AG04450 (cell line): ENCODE measurements at places on chromosomes 2 and 18. TPM values are rescaled to one million over a fixed set of nuclear protein-coding genes. Genes with fewer than 3 reads are reported as not detected.

DNA sequence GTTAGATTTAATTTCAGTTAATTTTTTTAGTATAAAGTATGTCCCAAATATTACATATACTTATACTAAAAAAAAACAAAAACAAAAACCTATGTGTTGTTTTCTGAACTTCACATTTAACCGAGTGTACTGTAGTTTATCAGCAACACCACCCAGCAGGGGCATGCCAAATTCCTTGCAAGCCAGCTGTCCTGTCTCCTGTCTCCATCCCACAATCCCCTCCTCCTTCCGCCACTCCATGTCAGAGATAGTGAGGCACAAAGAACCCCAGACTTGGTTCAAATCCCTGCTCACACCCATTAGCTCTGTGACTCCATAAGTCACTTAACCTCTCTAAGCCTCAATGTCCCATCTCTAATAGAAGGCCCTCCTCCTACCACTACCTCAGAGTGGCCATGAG lies 9.4 kb downstream of the CHST10 start:
- no peak for DNase-seq

DNA sequence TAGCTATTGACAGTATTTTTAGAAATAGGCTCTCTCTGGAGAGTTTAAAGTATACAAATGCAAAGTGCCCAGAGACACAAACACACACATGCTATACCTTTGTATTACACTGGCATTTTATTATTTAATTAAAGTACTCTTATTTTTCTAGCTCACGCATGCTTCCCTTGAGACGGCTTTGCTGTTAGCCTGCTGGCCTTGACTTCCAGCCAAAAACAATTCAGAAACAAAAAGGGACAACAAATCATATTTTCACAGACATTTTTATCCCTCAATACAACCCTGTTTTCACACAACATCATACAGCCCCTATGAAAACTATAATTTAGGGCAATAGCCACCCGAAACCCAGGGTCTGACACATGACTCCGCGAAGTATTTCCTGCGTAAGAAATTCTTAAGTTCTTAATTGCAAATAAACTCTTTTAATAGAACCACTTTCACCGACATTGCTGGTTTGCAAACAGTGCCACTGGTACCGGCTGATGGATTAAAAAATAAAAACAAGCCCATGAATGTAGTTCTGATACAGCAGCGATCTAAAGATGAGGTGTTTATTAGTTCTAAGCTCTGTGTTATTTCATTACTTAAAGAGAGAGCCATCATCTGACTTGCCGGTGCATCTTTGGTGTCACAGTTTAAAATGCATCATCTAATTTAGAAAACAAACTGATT lies 185.1 kb downstream of the TCF4 start:
- DNase-seq = no peak

DNA sequence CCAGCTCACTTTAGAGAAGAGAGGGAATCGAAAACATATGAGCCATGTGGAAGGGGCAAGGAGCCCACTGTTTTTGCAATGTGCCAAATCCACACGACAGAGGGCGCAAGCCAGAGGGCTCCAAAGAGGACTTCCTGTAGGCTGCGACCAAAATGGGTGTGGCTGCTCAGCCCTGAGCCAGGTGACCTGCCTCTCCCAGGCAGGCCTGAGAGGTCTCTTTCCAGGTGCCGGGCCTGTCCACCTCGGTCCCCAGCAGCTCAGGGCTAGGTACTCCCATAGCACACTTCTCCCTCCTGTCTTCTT lies 153.8 kb downstream of the TTC32 start:
- DNase-seq = no peak

DNA sequence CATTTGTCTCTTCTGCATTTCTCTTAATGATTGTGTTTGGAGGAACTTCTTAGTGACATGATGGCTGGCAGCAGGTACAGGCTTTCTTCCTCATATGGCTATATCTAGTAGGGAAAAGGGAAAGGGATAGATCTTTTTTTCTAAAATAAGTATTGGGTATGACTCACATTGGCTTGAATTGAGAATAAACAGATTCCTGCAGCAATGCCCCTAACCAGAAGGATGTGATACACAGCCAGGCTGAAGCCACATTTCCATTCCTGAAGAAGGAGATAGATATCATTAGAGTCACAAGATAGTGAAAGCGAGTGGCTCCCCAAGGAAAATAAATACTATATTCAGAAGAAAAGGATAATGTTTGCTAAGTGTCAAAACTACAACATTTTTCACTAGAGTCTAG lies 61.1 kb downstream of the VWC2L start:
- no peak for DNase-seq

GRCh38 chr2:65863713-65864112 lies 431.3 kb upstream of the SPRED2 start:
- DNase-seq = no peak

DNA sequence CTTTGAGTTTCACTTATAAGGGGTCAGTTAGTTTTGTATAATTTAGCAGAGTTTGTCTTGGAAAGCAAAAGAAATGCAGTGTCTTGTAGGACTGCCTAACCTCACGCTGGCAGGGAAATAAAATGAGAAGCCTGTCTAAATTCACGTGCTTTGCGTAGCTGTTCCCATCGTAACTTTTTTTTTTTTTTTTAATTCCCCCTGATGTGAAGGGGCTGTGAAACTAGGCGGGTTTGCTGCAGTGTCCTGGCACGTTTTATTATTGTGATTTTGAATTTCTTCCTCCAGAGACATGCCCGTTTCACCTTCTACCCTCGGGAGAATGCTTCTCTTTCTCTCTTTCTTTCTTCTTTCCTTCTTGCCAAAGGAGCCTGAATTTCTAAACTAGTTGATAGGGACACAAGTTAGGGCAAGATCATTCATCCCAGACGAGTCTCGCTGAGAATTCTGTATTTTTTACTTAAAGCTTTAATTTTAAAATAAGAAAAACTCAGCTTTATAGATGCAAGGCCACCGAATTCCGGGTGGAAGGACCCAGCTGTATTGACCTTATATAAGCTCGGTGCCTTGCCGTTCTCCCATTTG lies 2.3 kb downstream of the MEIS1 start:
- DNase-seq = no peak

DNA sequence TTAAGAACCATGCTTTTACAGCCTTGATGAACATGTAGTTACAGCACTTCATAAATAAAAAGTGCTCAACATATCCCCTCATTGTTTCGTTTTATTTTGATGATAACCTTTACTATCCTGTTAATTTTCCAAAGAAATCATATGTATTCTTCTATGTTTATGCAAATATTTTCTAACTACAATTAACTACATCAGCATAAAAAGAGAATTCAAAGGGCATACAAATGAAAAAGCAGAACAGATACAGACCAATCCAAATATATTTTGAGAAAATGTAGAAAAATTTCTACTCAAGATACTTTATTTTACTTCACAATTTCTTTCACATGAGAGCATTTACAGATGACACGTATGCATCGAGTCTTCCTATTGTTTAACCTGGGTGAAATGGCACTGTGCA lies 69.1 kb downstream of the MBD2 start:
- no peak for DNase-seq

GRCh38 chr18:9535430-9535991 lies 60.2 kb downstream of the RALBP1 start:
- DNase-seq = peak; percentile 86

- no peak for DNase-seq
Observed at GRCh38 chr18:76673281-76674185, 148.8 kb upstream of the ZNF236 start.

DNA sequence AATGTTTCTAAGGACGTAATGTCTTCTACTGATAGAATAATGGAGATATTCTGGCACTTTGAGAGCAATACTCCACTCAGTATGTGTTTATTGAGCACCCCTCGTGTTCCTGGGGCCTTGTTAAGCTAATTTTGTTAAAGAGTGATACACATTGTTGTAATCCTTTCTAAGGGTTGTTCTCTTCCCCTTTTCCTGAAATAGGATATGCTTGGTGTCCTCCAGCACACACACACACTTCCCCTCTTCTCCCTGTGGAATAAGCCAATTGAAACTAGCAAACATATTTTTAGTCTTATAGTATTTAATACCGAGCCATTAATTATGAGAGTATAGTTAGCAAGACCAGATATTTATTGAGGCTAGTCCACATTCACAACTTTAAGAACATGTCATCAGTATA lies 114.1 kb downstream of the CRIM1 start:
- no peak for DNase-seq

- DNase-seq = no peak
Observed at GRCh38 chr2:230346921-230347533, 20.0 kb downstream of the SP140L start.

DNA sequence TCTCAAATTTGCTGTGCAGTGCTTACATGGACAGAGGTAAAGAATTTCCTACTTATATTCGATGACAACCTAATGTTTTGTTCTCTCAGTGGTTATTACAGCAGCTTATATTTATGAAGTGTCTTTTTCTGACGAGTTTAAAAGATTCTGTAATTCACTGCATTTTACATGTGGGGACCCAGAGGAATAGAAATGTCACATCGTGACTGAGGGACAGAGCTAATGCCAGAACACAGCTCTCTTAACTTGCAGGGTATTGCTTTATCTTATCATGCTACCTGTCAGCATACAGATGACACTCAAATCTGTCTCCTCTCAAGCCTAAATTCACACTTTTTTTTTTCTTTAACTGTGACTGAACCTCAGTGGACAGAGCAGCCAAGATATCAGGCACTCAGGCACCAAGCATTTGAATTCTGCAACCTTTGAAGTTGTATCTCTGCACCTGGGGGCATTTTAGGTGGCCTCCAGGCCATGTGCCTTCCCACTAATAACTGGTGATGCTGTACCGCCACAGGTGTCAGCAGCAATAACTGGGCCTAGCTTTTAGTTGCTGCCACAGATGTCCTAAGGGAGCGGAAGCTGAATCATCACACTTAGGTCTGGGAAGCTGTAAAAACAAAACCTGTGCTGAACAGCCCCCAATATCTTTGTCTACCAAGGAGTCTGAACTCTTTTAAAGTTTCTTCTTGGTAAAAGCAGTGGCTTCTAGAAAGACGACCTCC lies 315.8 kb upstream of the NRP2 start:
- no peak for DNase-seq

- DNase-seq = no peak
Observed at GRCh38 chr2:68968221-68968620, 6.2 kb upstream of the GKN1 start.

GRCh38 chr2:86213699-86214502 lies 14.6 kb downstream of the MRPL35 start:
- DNase-seq = no peak

DNA sequence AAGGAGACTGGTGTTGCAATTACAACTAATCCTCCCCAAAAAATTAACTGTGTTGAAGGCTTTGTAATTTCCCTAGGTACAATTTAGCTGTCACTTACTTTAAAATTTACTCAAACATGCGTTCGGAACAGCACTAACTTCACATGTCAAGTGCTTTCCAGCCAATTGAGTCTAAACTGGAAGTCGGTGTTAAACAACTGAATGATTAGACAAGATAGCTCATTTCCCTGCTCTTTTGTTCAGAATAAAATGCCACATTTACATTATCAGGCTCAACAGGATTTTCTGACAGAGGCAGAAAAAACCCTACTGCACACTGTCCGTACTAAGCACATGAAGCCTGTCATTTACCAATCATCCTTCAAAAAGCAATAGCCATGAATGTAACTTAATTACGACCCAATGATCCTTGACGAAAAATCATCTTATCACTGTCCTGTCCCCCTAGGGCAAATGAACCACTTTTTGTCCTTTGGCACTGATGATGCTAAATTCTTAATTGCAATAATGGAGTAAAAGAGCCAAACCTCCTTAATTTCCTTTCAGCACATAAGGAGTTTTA lies 56.0 kb downstream of the LRPPRC start:
- no peak for DNase-seq

DNA sequence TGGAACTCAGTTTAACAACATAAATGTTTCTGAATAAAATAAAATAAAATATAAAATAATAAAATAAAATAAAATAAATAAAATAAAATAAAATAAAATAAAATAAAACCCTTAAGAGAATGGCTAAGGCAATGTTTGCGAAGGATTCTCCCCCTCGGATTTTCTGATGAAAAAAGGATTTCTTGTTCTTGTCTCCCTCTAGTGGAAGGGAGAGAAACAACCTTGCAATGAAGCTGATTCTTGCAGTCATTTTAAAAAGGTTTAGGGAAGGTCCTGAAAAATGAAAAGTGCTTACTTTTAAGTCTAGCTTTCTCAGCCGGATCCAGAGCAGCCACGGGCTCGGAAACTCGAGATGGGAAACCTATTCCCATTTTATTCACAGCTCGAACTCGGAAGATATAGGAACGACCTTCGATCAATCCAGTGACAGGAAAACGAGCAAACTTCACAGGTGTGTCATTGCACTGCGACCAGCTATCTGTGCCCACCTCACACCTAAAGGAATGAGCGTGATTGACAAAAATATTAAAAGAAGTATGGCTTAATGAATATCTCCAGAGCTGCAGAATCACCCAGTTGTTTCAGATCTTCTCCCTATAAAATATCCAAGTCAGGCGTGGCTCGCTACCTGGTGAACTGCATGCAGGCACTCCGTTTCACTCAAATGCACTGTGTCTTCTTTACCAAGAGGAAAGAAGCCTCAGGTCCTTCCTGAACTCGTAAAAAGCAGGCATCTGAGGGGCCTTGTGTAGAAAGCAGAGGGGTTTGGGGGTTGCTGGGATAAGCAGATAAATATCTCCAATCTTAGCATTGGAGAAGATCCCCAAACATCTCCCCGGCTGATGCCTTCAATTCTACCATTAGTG lies 68.1 kb downstream of the MYOM1 start:
- DNase-seq = no peak

GRCh38 chr18:60870261-60871153 lies 462.7 kb upstream of the CDH20 start:
- no peak for DNase-seq

DNA sequence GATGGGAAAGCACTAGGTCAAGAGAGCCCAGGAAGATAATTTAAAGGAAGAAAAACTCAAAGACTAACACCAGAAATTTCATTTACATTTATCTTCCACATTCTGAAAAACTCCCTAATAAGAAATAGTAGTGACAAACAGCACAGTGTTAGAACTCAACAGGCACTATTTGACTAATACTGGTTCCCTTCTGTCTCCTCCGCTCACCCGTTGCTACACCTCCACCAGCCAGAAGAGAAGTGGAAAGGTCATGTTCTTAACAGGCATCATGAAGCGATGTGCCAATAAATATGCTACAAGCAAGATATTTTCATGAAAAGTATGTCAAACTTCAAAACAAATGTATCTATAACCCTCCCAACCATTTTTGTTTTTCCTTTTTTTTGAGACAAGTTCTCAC lies 5.7 kb downstream of the ROCK1 start:
- DNase-seq = no peak

- no peak for DNase-seq
Observed at GRCh38 chr18:69954719-69955480, 7.2 kb upstream of the CD226 start.

COLEC11 gene
- polyA plus RNA-seq = 0.68 and 0.73 TPM in 2 replicates

SETBP1 gene
- 0.60 and 0.71 TPM in 2 replicates for polyA plus RNA-seq

CERKL gene
- 0.09 TPM in 1 of 2 replicates, not detected in the other for polyA plus RNA-seq

UGT1A1 gene
- not detected in 2 replicates for polyA plus RNA-seq

GDF7 gene
- polyA plus RNA-seq = 0.01 TPM in 2 replicates

G6PC2 gene
- polyA plus RNA-seq = not detected in 2 replicates

PSMA8 gene
- not detected in 2 replicates for polyA plus RNA-seq

SFT2D3 gene
- 4.3 and 5.3 TPM in 2 replicates for polyA plus RNA-seq

ARHGAP28 gene
- 30.6 and 38.2 TPM in 2 replicates for polyA plus RNA-seq

COLEC12 gene
- 10.4 and 10.9 TPM in 2 replicates for polyA plus RNA-seq

GATA6 gene
- 1.3 and 1.5 TPM in 2 replicates for polyA plus RNA-seq

ANKRD36 gene
- 4.5 and 5.5 TPM in 2 replicates for polyA plus RNA-seq
